Stimulated activated CD4-positive, alpha-beta T cell treated with anti-CD3 and anti-CD28 coated beads, Interleukin-1b, Interleukin-23, amount 100 ng/mL, for 1 hour (primary cell): ENCODE measurements at places on chromosomes 3 and 15.

- DNase-seq = no peak
Measured at GRCh38 chr15:31323627-31324026, 3.0 kb upstream of the KLF13 start.

- DNase-seq = no peak
Measured at GRCh38 chr3:52983828-52984227, 62.0 kb downstream of the SFMBT1 start.

GRCh38 chr15:94205366-94205765 lies 26.0 kb upstream of the MCTP2 start:
- DNase-seq = no peak

GRCh38 chr15:55407498-55408011 lies 604 bp downstream of the CCPG1 start:
- no peak for DNase-seq

DNA sequence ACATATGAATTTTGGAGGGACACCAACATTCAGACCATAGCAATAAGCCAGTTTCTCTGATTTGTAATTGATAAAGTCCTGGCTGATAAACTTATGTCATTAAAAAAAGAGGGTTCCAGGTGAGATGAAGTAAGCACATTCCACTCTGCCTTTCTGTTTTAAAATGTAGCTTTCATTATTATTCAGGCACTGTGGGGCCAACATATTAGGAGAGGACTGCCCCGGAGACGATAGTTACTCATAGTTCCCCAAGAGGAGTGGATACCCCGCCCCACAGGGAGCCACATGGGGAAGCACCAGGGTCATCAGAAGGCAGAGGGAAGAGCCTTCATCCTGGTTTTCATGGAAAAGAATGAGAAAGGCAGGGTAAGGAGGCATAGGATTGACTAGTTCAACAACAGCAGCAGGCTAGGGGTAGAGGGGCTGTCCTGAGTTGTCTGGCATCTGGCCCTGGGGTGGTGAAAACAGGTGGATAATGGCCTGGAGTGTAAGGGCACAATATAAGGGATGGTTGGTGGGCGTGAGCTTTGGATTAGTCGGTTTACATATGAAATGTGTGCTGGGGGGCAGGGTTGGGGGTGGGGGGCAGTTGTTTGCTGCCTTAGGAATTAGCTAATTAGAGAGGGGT lies 78.7 kb upstream of the PROK2 start:
- DNase-seq = no peak

- DNase-seq = no peak
Measured at GRCh38 chr3:46659285-46659684, 34.2 kb downstream of the ALS2CL start.

- DNase-seq = no peak
Measured at GRCh38 chr3:113128386-113129015, 82.9 kb upstream of the BOC start.

DNA sequence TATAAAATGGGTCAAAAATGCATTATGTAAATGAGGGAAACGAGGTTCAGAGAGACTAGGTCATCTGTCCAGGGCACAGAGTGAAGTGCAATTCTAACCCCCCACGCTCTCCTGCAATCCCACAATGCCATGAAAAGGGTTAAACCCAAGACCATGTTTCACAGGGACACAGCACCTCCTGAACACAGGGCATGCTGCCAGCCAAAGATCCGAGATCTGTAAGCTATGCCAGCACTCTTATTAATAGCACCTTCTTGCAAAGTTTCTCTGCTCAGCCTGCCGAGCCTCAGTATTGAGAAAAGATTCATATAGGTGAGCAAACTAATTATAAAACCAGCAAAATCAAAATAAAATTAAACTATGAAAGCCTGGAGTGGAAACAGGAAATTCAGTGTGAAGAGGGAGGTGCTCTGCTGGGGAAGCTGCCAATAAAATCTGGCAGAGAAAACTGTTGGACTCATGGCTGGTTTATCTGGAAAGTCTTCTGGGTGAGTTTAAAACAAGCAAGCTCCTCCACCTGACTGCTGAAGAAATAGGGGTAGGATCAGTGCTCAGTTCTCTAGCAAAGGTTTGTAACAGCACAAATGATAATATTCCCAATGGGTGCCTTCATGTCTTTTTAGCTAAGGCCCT lies 50.3 kb downstream of the LRIG1 start:
- DNase-seq = no peak

DNA sequence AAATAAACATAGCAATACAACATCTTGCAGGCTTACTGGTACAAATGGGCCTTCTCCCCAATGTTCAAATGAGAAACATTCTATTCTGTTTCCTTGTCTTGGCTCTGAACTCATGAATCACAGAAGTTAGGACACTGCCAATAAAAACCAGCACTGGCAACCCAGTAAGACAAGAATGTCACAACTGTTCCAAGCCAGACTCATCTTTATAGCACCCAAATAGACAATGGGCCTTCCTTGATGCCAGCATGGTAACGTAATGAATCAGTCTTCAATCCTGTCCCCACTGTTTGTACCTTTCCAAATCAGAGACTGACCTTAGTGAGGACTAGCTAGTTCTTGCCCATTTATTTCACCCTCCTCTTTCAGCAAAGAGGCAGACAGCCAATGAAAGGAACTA lies 14.1 kb upstream of the RPS17 start:
- DNase-seq = no peak

DNA sequence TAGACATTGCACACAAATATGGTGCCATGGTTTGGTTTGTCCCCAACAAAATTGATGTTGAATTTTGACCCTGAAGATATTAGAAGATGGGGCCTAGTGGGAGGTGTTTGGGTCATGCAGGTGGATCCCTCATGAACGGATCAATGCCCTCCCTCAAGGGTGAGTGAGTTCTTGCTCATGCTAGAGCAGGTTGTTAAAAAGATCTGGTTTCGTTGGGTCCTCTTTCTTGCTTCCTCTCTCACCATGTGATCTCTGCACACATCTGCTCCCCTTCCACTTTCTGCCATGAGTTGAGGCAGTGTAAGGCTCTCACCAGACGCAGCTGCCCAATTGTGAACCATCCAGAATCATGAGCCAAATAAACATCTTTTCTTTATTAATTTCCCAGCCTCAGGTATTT lies 87.8 kb upstream of the MDFIC2 start:
- DNase-seq = no peak

GRCh38 chr3:42665050-42665878 lies 11.8 kb downstream of the ZBTB47 start:
- DNase-seq = no peak

DNA sequence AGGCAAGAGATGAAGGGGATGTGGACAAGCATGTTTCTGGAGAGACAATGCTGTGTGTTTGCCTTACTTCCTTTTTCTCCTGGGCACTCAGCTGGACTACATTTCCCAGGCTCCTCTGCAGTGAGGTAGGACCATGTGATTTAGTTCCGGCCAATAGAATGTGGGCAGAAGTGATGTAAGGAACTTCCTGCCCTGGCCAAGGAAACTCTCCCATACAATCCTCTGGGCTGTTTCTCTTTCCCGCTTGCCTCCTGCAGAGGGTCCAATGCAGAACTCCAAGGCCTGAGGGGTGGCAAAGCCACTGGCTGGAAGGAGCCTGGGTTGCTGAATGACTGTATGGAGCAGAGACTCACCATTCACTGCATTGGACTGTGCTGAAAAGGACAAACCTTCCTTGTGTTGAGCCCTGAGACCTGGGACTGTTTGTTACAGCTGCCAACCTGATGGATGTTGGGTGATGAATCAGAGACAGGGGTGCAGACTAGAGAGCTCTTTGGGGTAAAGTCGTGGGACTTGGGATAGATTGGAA lies 82.7 kb upstream of the SLC6A6 start:
- no peak for DNase-seq

DNA sequence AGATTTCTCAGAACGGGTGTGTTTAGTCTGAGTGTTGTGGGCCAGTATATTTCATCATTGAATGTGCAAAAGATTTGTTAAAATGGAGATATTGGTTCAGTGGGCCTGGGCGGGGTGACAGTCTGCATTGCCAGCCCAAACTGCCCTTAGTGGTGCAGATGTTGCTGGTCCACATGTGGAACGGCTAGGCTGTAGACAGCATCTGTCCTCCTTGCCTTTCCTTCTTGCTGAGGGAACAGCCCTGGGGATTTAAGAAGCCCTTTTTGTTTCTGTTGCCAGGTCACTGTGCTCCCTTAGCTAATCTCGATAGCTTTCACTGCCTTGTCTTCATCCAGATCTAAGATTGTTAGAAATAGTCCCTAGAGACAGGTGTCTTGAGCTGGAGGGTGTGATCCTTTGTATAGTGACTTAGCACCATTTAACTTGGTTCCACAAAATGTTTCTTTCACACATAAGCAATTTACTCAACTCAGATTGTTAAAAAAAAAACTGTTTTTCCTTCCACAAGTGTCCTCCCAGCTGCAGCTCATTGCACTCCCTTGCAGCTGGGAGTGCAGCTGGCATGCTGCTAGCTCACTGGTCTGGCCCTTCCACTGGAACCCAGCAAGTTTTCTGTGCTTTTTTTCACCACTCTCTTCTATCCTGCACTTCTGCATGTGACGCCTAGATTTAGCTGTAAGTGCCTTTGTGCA lies 37.5 kb downstream of the GAP43 start:
- DNase-seq = no peak

GRCh38 chr15:70604666-70605315 lies 158.6 kb downstream of the UACA start:
- no peak for DNase-seq

- no peak for DNase-seq
Measured at GRCh38 chr15:84983294-84983693, 1.6 kb downstream of the PDE8A start.

DNA sequence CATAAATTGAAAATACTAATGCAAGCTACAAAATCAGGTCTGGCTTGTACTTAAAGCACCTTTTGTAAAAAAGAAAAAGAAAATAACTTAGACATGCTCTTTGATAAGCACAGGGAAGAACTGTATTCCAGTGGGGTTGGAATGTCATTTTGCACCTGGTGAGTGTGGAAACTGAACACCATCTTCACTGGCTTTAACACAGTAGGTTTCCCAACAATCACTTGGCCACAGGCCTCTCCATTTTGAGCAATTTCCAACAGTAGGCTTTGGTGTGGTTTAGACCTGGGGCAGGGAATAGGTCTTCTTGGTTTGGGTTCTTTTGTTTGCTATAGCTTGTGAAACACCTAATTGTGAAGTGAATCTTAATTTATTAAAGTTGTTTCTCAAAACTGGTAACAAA lies 18.9 kb downstream of the PDZRN3 start:
- DNase-seq = no peak

GRCh38 chr3:71087143-71088018 lies 496.1 kb downstream of the FOXP1 start:
- DNase-seq = no peak

GRCh38 chr15:92843814-92844213 lies 56.3 kb upstream of the CHD2 start:
- DNase-seq = no peak

DNA sequence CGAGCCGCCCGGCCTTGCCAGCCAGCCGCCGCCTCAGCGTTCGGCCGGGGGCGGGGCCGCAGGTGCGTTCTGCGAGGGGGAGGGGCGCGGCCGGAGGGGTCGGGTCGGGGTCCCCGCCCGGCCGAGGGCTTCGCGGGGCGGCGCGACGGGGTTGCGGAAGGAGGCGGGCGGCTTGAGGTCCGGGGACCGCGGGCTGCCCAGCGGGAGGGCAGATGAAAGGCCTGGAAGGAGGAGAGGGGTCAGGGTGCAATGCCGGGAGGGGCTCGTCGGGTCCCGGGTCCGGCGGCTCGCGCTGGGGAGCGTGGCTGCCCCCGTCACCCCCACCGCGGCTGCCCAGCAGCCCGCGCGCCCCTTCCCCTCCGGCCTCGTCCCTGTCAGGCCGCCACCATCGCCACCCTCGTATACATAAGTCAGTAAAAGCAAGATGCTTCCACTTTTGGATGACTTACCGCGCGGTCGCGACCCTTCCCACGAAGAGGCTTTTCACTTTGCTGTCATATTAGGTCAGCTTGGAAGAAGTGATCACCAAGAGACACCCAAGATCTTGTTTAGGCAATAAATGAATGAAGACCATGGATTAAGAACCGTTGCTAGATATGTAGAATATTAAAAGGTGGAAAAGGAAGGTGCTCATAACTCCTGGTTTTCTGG lies 620 bp upstream of the ANP32A start:
- DNase-seq = no peak

DNA sequence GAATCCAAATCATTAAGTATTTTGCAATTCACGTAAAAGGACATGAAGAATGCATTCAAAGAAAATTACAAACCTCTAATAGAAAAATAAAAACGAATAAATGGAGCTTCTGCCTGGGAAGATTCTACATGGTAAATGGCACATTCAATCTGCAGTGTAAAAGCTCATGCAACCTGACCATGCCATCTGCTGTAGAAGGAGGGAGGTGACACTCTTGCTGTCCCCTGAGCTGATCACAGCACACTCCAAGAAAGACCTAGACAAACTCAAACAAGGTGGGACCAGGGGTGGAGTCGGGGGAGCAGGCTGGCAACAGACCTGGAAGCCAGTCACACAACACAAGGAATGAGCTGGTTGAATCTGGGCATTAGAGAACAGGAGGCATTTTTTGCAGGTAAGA lies 101.8 kb downstream of the BDH1 start:
- DNase-seq = no peak

DNA sequence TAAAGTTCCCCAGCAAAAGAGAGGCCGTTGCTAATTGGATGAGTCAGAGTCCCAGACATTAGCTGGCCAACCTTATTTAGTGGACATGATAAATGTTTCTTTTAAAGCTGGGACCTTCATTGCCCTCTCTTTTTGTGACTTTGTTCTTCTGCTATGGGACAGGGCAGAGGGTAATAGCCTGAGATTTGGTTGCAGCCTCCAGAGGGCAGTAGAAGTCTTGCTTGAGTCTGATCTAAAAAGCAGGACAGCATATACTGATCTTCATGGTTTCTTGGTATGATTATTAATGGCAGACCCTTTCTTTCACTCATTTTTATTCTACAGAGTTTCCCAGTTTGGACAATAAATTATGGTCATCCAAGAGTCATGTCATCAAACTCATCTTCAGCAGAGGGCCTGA lies 25.1 kb upstream of the ZKSCAN7 start:
- DNase-seq = no peak

DNA sequence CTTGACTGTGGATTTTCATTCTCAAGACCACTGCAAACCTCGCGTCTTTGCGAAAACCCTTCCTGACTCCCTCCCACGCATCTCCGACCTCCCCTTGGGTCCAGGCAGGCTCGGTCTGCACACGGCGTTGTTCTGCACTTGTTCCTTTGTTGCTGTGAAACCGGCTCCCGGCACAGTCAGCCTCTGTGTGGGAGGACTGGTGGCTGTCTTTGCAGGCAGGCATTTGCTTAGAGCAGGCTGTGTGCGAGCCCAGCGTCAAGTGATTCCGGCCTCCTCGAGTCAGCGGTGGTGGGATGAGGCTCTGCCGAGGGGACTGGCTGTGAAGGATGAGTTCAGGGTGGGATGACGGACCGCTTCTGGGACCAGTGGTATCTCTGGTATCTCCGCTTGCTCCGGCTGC lies 102.6 kb upstream of the ROPN1 start:
- no peak for DNase-seq

GRCh38 chr3:120559242-120560061 lies 36.7 kb upstream of the NDUFB4 start:
- no peak for DNase-seq

GRCh38 chr15:98611808-98612207 lies 36.5 kb upstream of the IGF1R start:
- DNase-seq = no peak

- peak; percentile 68 for DNase-seq
Measured at GRCh38 chr3:49839193-49839809, 17.1 kb downstream of the TRAIP start.

- no peak for DNase-seq
Measured at GRCh38 chr3:122562923-122563716, 980 bp downstream of the PARP9 start.

GRCh38 chr3:43817825-43818224 lies 127.1 kb downstream of the ABHD5 start:
- DNase-seq = no peak

GRCh38 chr3:853489-853888 lies 239.3 kb upstream of the CNTN6 start:
- no peak for DNase-seq
